Gastroesophageal sphincter (tissue), 4 donors: ENCODE measurements at places on chromosomes 12 and 14.

- H3K36me3 ChIP-seq: no peaks in the 10 kb centered on the region
- H3K27me3 ChIP-seq: peaks cover 8% of the 10 kb centered on the region
- no peak overlapping the region for H3K27ac ChIP-seq
- ATAC-seq: no peak
- no peak overlapping the region for H3K4me3 ChIP-seq
- H3K4me1 ChIP-seq: no peaks in the 10 kb centered on the region
These were observed 85.8 kb downstream of the EXOC5 start for GRCh38 chr14:57182760-57183503.

DNA sequence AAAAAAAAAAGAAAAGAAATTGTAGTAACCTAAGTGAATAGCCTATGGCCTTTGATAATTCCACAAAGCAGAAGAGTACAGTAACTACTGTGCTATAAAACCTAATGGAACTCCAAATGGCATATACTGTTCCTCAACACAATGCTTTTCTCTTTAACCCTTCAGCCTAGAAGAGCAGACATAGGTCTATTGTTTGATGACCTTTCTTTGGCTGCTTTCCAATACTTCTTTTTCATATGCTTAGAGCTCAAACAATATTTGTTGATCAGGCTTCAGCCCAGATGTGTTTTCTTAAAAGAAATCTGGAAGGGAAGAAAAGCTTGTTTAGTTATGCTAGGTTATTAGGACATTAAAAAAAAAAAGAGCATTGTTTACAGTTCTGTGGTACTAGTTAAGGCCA is 116.4 kb downstream of the NTN4 start:
- no peak overlapping the region for H3K27ac ChIP-seq
- H3K36me3 ChIP-seq: no peaks in the 10 kb centered on the region
- H3K4me1 ChIP-seq: no peaks in the 10 kb centered on the region
- no peak for ATAC-seq
- H3K4me3 ChIP-seq: no peak overlapping the region

GRCh38 chr14:102826161-102826560 is 48.9 kb downstream of the TRAF3 start:
- no peak overlapping the region for H3K4me3 ChIP-seq
- no peak for ATAC-seq
- H3K36me3 ChIP-seq: no peaks in the 10 kb centered on the region
- peaks cover 14% of the 10 kb centered on the region for H3K4me1 ChIP-seq

DNA sequence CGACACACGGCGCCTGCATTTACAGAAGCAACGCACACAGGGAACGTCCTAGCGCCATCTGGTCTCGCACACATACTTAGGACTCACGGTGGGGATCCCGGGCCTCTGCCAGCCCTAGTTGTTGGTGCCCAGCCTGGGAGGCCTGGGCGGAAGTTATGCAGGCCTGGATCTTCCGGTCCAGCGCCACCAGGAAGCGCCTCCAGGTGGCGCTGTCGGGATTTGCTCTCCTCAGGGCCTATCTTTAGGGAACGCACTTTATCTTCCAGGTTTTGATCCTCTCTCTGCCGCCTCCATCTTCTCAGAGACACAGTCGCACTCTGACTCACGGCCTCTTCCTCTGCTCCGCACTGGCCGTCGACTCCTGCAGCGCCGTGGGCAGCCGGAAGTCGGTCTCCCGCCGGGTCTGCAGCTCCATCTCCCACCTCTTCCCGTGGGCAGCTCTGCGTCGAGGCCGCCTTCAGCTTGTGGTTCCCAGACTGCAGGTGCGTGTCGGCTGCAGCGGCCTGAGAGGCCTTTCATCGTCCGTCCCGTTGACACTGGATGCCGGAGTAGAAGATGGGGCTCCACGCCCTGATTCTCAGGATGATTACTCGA is 760.4 kb downstream of the TMEM121 start:
- no peak overlapping the region for H3K4me3 ChIP-seq
- no peak for ATAC-seq
- H3K36me3 ChIP-seq: no peaks in the 10 kb centered on the region
- H3K4me1 ChIP-seq: no peaks in the 10 kb centered on the region
- H3K27me3 ChIP-seq: peaks cover 15% of the 10 kb centered on the region

DNA sequence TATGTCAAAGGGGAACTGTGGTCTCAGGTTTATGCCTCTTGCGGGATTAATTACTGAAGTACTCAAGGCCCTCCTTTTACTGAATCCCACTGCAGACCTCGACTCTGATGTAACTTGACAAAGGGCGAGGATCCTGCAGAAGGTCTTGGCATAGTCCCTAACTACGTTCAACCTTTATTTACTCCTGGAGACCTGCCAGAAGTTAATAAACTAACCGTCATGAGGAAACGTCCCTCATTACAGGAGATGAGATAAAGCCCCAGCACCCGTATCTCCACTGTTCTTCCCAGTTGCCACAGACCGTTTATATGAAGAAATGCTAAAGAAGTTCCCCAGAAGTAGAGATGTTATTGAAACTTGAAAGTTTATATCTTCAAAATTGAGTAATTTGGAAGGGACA is 190.9 kb downstream of the ETV6 start:
- H3K4me3 ChIP-seq: no peak overlapping the region
- no peaks in the 10 kb centered on the region for H3K36me3 ChIP-seq
- H3K27ac ChIP-seq: no peak overlapping the region
- H3K27me3 ChIP-seq: no peaks in the 10 kb centered on the region

- no peak overlapping the region for H3K4me3 ChIP-seq
- no peaks in the 10 kb centered on the region for H3K36me3 ChIP-seq
- no peak for ATAC-seq
- H3K27ac ChIP-seq: no peak overlapping the region
- no peaks in the 10 kb centered on the region for H3K4me1 ChIP-seq
- H3K27me3 ChIP-seq: no peaks in the 10 kb centered on the region
These were observed 7.5 kb upstream of the DPF3 start for GRCh38 chr14:72901361-72901760.

DNA sequence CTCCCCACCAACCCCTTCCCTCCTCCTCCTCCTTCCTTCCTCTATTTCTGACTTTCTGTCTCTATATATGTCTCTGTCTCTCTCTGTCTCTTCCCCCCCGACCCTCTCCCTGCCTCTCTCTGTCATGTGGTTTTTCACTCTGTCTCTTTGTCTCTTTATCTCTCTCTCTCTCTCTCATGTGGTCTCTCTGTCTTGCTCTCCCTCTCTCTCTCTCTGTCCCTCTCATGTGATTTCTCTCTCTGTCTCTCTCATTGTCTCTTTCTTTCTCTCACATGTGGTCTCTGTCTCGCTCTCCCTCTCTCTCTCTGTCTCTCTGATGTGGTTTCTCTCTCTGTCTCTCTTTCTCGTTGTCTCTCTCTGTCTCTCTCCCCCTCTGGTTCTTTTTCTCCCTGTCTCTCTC is 59.3 kb downstream of the PHETA1 start:
- no peak for ATAC-seq
- H3K27ac ChIP-seq: no peak overlapping the region
- no peak overlapping the region for H3K4me3 ChIP-seq
- peaks cover 41% of the 10 kb centered on the region for H3K27me3 ChIP-seq

GRCh38 chr14:74281069-74281468 is 21.7 kb downstream of the ABCD4 start:
- no peaks in the 10 kb centered on the region for H3K36me3 ChIP-seq
- H3K27ac ChIP-seq: no peak overlapping the region
- ATAC-seq: no peak
- H3K4me3 ChIP-seq: no peak overlapping the region
- H3K27me3 ChIP-seq: no peaks in the 10 kb centered on the region
- H3K4me1 ChIP-seq: no peaks in the 10 kb centered on the region
